ENCODE measurements at places on chromosomes 5 and 9. TPM values are rescaled to one million over a fixed set of nuclear protein-coding genes. Genes with fewer than 3 reads are reported as not detected.

SLC1A3 gene
- not detected for total RNA-seq

TNFSF15 gene
- total RNA-seq = not detected

RASEF gene
- not detected for total RNA-seq

FBN2 gene
- total RNA-seq = 0.05 TPM

GRCh38 chr9:79698967-79699366 is 127.2 kb downstream of the TLE4 start:
- H3K27ac ChIP-seq = no peak overlapping the region
- H3K4me1 ChIP-seq = peaks cover 73% of the 10 kb centered on the region
- H3K27me3 ChIP-seq = no peaks in the 10 kb centered on the region
- H3K4me3 ChIP-seq = no peak overlapping the region

DNA sequence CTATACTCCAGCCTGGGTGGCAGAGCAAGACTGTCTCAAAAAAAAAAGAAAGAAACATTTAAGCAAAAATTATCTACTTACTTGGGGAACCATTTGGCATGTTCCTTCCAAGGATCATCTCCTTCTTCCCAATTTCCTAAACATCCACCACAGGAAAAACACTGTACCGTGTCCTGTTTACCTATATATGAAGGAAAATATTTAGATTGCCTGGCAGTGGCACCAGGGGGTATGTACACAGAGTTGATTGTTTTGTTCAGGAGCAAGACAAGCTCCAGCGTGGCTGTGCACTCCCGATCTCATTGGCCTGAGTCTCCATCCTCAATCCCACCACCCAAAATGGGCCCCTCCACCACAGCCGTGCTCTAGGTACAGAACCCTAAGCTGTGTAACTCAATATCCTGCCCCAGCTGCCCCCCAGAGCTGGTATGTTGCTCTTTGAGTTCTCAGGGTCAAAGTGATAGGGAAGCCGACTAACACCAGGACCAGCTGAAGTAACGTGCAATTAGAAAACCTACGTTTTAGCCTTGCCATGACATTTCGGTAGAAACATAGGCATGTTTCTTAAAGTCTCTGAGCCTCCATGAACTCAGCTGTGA is 13.8 kb downstream of the NAIP start:
- H3K27me3 ChIP-seq = no peaks in the 10 kb centered on the region
- H3K4me3 ChIP-seq = no peak overlapping the region
- peaks cover 8% of the 10 kb centered on the region for H3K36me3 ChIP-seq
- DNase-seq = no peak
- H3K4me1 ChIP-seq = no peaks in the 10 kb centered on the region
- no peak overlapping the region for H3K27ac ChIP-seq

- no peaks in the 10 kb centered on the region for H3K4me1 ChIP-seq
- no peak overlapping the region for H3K4me3 ChIP-seq
- no peak overlapping the region for H3K27ac ChIP-seq
- H3K27me3 ChIP-seq = no peaks in the 10 kb centered on the region
- peaks cover 6% of the 10 kb centered on the region for H3K36me3 ChIP-seq
Measured at GRCh38 chr5:10057356-10057755, 192.3 kb downstream of the ATPSCKMT start.

DNA sequence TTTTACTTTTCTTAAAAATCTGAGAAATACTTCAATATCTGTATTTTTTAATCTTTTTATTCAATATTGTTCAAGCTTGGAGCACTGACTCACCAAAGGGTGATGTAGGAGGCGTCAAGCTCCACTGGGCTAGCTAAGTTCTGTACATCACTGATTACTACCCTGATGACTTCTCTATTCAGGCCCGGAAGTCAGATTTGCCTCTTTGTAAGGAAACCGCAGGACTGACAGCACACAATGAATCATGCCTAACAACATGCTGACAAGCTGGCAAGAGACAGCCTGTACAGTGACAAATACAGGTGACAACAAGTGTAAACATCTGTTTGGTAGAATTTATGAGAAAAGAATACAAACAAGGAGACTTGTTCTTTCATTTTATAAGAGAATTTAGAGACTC is 627.9 kb upstream of the RORB start:
- H3K27ac ChIP-seq = no peak overlapping the region
- DNase-seq = no peak
- H3K4me1 ChIP-seq = no peaks in the 10 kb centered on the region
- H3K4me3 ChIP-seq = no peak overlapping the region

GRCh38 chr5:110257971-110258370 is 468.5 kb downstream of the TMEM232 start:
- H3K36me3 ChIP-seq = no peaks in the 10 kb centered on the region
- no peaks in the 10 kb centered on the region for H3K27me3 ChIP-seq
- DNase-seq = no peak
- no peaks in the 10 kb centered on the region for H3K4me1 ChIP-seq

DNA sequence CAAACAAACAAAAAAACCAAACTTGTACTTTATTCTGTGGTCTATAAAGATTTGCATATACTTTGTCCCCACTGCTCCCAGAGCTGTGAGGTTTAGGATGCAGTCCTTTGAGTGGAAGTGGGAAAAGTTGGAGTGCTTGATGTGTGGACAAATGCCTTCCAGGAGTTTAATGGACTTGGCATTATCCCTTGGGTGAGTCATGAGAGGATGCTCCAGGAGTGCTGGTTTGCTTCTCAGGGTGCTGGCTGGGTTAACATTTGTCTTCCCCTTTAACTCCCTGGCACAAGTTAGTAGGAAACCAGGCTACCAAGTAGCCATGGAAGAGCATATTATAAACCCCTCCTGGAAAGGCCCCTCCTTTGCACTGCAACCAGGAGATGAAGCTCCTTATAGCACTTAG is 417.4 kb upstream of the RIOK2 start:
- H3K27me3 ChIP-seq = peaks cover 5% of the 10 kb centered on the region
- H3K4me3 ChIP-seq = no peak overlapping the region
- no peak overlapping the region for H3K27ac ChIP-seq
- DNase-seq = no peak
- peaks cover 23% of the 10 kb centered on the region for H3K36me3 ChIP-seq

DNA sequence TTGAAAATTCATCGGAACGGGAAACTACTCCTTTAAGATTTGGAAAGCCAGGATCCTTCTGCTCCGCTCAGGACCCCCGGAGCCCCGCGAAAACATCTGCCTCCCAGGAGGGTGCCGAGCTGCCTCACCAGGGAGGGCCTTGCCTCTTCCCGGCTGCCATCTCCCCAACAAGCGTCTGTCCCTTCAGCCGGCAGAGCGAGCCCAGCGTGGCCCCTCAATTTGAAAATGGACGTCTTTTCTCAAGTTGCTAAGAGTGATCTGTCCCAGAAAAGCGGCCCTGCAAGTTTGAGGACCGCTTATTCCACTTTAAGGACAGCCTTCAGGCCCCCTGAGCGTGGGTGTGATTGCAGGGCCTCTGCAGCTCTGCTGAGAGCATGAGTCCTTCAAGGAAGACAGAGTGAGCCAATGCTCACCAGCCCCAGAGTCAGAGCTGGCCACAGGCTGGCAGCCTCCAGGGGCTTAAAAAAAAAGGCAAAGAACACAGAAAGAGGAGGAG is 101.3 kb downstream of the PHF2 start:
- H3K27ac ChIP-seq = no peak overlapping the region
- peaks cover 2% of the 10 kb centered on the region for H3K36me3 ChIP-seq
- no peak for DNase-seq
- peaks cover 9% of the 10 kb centered on the region for H3K4me1 ChIP-seq

DNA sequence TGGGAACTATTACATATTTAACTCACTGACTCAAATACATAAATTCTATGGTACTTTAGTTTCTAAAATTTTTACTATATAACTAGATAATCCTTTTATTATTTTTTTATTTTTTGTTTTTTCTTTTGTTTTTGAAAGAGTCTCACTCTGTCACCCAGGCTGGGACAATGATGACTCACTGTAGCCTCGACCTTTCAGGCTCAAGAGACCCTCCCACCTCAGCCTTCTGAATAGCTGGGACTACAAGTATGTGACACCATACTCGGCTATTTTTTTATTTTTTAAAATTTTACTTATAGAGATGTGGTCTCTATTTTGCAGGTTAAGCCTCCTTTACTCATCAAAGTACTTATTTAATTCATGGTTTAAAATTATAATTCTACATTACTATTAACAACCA is 92.2 kb upstream of the SLCO4C1 start:
- H3K27ac ChIP-seq = no peak overlapping the region
- H3K4me3 ChIP-seq = no peak overlapping the region
- no peak for DNase-seq
- no peaks in the 10 kb centered on the region for H3K36me3 ChIP-seq

GRCh38 chr5:41575110-41575779 is 64.8 kb upstream of the PLCXD3 start:
- H3K4me1 ChIP-seq = no peaks in the 10 kb centered on the region
- no peak overlapping the region for H3K4me3 ChIP-seq
- no peak overlapping the region for H3K27ac ChIP-seq
- DNase-seq = no peak
- H3K27me3 ChIP-seq = no peaks in the 10 kb centered on the region

Data from naive thymus-derived CD8-positive, alpha-beta T cell (primary cell).